ENCODE measurements at places on chromosomes 5 and 9.

DNA sequence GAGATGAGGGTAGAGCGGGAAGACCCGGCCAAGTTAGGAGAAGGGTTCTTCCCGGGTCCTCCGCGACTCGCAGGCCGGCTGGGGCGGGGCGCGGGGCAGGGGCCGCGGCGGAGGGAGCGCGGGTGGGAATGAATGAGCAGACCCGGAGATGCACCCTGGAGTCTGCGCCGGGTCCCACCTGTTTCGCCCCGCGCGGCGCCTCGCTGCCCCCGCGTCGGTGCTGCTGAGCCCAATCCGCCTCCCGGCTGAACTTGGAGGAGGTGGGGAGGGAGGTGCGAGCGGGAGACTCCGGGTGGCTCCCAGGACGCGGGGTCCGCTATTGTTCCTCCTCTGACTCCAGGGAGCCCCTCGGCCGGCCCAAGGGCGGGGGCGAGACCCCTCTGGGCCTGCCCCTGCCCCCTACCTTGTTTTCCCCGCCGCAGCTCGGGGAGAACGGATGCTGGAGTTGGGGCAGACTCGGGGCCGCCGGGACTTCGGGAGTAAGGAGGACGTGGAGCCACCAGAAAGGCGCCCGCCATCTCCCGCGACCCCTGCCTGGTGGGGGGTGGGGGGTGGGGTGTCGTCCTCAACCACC lies 659 bp downstream of the RAI14 start:
- peak; percentile 46 for DNase-seq

- DNase-seq, result no peak
Observed at GRCh38 chr5:83577036-83577636, 105.6 kb downstream of the VCAN start.

- DNase-seq, result no peak
Observed at GRCh38 chr5:30725073-30725472, 468.4 kb upstream of the CDH6 start.

DNA sequence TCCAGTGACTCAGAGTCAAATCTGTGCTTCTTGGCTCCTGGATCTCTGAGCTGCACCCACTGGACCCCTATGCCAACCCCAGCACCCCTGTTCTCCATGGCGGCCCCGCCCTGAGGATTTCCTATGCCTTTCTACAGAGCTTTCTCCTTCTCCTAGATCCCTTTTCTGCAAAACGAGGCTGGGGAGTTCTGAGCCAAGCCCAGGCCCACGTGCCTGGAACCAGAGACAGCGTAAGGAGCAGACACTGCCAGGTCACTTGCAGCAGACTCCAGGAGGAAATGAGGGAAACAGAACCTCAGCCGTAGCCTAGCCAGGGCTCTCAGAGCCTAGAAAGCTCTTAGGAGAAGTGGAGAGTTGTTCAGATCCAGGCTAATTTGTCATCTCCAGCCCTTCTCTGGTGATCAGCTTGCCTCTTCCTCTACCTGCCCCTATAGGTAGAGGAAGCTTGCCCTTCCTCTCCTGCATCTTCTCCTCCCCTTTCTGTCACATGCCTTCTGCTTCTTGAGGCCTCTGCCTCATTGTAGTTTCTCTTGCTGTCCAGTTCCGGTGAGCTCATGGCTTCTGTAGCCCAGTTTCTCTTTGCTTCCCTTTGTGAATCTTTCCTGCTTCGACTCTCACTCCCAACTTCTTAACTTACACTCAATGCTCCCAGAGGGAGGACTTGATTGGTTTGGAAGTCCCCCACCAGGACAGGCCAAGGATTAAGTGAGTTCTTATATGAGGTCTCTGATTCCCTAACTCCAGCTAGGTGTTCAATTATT lies 163.4 kb downstream of the RGS3 start:
- DNase-seq, result no peak

DNA sequence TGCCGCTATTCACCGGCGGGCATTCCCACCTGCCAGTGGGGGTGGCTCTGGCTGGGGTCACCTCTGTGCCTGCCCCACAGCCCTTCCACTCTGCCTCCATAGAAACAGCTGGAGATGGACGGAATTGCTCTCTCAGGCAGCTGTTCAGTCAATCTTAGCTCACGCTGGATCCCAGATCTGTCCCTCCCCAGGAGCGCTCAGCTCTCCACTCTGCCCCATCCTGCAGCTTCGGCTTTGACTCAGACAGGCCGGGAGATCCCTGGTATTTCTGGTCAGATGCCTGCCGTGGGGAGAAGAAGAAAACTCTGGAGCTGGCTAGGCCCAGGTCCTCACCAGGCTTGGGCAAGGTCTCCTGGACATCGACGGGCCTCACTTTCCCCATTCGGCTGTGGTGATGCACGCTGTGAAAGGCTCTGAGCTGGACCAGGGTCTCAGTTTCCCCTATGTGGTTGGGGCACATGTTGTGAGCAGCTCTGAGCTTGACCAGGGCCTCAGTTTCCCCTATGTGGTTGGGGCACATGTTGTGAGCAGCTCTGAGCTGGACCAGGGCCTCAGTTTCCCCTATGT lies 7.6 kb upstream of the SLC9A3 start:
- no peak for DNase-seq

GRCh38 chr5:72108202-72109061 lies 1.2 kb downstream of the MAP1B start:
- peak; percentile 89 for DNase-seq

- peak; percentile 59 for DNase-seq
Observed at GRCh38 chr5:38330207-38330606, 71.8 kb downstream of the EGFLAM start.

DNA sequence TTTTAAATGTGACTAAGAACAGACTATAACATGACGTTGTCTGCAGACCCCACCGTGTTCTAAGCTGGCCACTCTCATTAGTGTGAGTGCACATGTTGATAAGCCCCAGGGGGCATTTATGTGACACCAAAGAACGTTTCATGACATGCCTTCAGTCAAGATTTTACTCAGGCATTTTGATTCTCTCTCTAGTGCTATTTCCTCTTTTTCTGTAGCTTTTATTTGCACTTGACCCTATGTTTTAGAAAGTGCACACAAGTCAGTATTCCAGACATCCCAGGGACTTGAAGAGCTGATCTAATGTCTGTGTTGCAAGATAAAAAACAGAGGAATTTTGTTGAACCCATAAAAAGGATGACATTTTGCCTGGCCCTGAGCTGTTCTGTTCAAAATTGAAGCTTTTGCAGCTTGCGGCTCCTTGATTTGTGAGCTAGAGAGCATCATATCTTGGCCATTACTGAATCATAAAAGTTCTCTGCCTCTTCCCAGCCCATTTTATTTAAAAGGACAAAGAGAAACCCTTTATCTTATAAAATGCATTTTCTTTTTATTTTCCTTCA lies 80.9 kb upstream of the TYRP1 start:
- DNase-seq, result no peak

GRCh38 chr5:136901-137300 lies 44.9 kb downstream of the PLEKHG4B start:
- DNase-seq, result no peak

GRCh38 chr5:159965031-159965837 lies 43.7 kb upstream of the TTC1 start:
- peak; percentile 91 for DNase-seq

DNA sequence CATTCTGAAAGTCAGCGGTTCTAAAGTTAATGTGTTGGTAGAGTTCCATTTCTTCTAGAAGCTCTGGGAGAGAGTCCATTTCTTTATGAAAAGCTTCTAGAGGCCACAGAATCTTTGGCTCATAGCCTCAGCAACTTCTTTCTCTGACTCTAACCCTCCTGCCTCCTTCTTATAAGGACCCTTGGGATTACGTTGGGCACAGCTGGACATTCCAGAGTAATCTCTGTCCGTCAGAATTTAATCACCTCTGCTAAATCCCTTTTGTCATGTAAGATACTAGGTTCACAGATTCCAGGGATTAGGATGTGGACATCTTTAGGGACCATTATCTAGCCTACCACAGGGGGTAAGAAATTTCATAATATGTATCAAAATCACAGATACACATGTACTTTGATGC lies 22.6 kb upstream of the ANKDD1B start:
- no peak for DNase-seq
